Renal cortex interstitium (tissue), 15 donors: ENCODE measurements at places on chromosomes 2 and 18. TPM values are rescaled to one million over a fixed set of nuclear protein-coding genes. Genes with fewer than 3 reads are reported as not detected.

DNA sequence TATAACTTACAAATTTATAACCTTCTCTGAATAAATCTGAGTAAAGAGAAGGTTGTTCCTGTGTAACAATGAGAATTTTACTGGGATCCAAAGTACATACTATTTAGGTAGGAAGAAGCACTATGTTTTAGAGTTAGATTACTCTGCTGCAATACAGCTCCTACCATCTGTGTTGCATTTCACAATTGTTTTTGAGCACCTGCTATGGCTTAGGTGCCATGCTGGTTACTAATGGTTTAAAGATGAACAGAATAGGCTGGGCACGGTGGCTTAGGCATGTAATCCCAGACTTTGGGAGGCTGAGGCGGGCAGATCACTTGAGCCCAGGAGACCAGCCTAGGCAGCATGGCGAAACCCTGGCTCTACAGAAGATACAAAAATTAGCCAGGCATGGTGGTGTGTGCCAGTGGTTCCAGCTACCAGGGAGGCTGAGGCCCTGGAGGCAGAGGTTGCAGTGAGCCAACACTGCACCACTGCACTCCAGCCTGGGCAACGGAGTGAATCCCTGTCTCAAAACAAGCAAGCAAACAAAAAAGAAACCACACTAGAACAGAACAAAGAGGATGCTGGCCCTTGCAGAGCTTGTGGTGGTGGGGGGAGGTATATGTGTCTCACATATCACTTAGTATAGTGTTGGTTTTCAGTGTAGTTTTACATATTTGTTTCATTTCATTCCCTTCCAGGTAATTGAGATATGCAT, 56.7 kb downstream of the SPTBN1 start:
- no peak for DNase-seq

- DNase-seq, result no peak
Measured at GRCh38 chr2:35651688-35652323, 703.8 kb upstream of the CRIM1 start.

GRCh38 chr2:17093712-17094111, 424.5 kb downstream of the RAD51AP2 start:
- no peak for DNase-seq

The QPCT gene
- 14.3 TPM for polyA plus RNA-seq

DNA sequence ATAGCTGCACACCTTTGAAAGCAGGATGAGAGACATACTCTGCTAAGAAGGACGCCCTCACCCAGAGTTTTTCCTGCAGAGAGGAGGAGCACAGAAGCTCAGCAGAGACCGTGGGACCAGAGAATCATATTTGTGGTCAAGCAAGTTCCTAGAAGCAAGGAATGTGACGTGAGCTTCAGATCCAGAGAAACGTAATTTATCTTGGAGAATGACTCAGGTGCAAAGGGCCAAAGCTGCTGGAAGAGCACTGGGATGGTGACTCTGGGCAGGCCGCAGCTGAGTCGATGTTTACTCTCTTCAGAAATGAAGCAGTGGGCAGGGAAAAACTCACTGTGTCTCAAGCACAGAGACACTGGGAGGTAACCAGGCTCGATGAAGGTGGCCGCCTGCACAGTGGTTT, 50.1 kb upstream of the IGFBP2 start:
- no peak for DNase-seq

The ANKRD23 gene
- polyA plus RNA-seq, result 4.2 TPM

The SLC30A3 gene
- polyA plus RNA-seq, result 9.2 TPM

GRCh38 chr2:192122946-192123345, 71.8 kb downstream of the TMEFF2 start:
- DNase-seq, result no peak

DNA sequence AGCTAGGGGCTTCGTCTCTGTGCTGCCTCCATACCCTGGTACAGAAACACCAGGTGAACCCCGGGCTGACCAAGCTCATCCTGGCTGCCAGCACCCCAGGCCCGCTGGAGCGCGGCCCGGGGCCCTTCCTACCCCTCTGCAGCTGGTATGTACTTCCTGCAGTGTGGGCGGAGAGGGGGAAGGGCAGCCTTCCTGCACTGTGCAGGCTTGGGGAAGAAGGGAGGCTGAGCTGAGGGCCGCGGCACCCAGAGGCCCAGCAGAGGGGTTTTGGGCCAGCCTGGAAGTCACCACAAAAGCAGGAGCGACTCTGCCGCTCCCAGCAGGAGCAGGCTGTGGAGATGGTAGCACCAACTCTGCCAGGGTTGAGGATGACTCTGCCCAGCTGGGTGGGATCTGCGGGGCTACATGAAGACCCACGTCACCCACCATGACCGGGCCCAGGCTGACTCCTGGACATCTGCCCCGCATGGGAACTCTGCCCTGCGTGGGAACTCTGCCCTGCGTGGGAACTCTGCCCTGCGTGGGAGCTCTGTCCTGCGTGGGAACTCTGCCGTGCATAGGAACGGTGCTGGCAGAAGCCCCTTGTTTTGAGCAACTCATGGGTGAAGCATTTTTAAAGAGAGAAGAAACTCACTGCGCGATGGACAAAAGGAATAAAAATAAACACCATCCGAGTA, 273.3 kb downstream of the NDUFA10 start:
- DNase-seq, result no peak

DNA sequence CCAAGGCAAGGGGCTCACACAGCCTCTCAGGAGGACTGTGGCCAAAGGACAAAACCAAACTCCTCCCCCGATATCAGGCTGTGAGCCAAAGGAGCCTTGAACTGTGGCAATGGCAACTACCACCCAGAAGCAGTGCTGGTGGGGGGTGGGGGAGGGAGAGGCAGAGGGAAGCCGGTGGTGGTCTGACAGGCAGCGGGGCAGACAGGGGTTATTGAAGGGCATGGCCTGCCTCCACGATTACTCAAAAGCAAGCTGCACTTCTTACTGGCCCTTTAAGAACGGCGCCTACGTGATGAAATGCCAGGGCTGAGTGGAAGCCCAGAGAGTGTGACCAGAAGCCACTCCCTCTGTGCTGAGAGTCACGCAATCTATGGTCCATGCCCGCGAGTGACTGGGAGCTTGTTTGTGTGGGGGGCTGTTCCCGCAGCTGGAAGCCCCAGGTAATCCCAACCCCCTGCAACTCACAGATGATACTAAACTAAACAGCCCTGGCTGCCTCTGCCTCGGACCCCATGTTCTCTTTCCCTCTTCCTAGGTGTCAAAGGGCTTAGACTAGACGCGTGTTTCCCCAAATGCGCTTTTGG, 128.2 kb upstream of the CXCR4 start:
- DNase-seq, result no peak

The IL18RAP gene
- polyA plus RNA-seq, result 0.23 TPM

GRCh38 chr2:181104512-181105115, 124.2 kb downstream of the UBE2E3 start:
- peak; percentile 62 for DNase-seq

DNA sequence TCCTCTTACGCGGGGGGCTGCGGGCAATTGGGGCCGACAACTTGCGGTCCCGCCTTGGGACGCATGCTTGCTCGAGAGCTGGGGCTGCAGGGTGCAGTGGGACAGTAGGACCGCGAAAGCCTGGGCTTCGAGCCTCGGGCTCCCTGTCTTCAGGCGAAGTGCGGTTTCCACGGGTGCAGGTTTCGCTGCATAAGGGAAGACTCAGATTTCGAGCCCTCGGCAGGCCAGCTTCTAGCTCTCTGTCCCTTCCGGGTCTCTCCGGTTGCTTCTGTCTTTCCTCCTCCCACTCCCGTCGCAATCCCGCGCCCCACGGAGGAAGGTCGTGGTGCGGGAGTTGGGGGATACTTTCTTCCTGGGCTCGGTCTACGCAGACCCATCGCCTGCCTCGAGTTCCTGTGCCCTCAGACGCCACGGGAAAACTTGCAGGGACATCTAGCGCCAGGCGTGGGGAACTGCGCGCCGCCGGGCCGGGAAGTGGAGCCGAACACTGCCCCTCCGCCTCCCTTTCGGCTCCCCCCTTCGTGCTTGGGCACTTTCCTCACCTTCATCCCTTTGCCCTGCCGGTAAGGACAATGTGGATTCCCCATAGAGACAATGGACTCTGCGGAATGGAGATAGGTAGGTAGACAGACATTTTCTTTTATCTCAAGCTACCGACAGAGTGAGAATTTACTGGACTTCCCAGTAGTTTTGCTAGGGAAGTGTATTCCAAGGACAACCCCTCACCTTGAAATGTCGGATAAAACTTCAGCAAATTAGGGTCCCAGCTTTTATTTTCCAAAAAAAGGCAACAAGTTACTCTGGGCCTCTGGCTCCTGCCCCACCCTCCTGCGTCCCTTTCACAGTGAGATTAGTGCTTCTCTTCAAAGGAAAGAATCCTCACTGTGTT, 4.2 kb upstream of the HOXD13 start:
- DNase-seq, result no peak

The RNF181 gene
- polyA plus RNA-seq, result 140 TPM

The CCBE1 gene
- 32.8 TPM for polyA plus RNA-seq

DNA sequence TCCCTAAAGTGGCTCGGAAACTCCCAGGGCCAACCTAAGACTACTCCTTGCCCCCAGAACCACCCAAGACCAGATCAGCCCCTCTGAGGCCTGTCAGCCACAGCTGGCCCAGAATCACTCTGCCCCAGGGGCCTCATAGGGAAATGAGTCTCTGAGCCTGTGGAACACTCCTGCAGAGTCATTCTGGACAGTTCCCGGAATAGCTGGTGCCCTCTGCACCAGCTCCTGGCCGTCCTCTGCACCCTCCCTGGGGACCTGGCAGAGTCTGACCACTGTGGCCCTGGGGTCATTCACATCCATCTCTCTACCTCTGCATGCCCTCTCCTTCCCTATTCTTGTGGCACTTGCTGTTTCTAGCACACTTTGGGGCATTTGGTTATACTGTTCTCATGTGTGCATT, 14.6 kb upstream of the TMEM214 start:
- no peak for DNase-seq

GRCh38 chr2:200655918-200656580, 70.2 kb downstream of the AOX1 start:
- DNase-seq, result no peak

The PPP1R1C gene
- polyA plus RNA-seq, result 3.1 TPM

GRCh38 chr2:84452624-84453023, 6.5 kb downstream of the SUCLG1 start:
- DNase-seq, result no peak

DNA sequence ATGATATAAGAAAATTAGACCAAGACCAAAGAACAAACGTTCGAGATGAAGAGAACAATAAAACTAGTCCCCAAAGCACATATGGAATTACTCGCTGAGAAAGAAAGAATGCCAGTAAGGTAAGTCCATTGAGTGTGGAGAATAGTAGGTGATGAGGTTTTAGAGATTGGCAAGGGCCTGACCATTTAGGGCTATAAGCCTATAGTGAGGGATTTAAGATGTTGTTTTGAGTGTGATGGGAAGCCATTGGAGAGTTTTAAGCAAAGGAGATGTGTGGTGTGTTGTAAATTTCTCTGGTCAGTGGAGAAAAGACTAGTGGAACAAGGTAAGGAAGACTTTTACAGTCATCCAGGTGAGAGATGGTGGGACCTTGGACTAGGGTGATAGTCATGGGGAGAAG, 151.1 kb downstream of the MCFD2 start:
- no peak for DNase-seq

The SERPINB8 gene
- polyA plus RNA-seq, result 4.0 TPM

DNA sequence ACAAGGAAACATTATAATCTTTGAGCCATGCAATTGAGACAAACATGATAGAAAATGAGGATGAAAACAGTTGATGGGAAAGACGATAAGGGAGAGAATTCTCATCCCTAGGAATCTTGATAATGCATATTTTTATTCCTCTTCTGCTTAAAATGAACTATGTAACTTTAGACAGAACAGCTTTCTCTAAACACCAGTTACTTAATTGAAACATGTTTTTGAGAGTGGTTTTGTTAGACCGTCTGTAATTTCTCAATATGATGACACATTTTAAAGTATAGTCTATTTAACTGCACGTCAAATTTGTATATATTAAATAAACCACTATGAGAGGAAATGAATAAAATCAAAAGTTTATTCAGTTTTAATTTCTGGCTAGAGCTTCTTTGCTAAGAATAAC, 1453.9 kb upstream of the NXPH2 start:
- DNase-seq, result no peak

The CPLX4 gene
- 0.23 TPM for polyA plus RNA-seq

The GNLY gene
- polyA plus RNA-seq, result 0.13 TPM

- DNase-seq, result no peak
Measured at GRCh38 chr18:13398631-13399030, 180.1 kb downstream of the LDLRAD4 start.

The PLGLB2 gene
- polyA plus RNA-seq, result 3.2 TPM

- DNase-seq, result peak; percentile 92
Measured at GRCh38 chr2:180006781-180007579, at the start of gene CWC22. TSS of gene CWC22 (minus strand) at chr2:180007297. CDS start at chr2:179993341, 13,956 bp downstream.

The INPP5D gene
- 6.9 TPM for polyA plus RNA-seq

The EDAR gene
- polyA plus RNA-seq, result 4.0 TPM

DNA sequence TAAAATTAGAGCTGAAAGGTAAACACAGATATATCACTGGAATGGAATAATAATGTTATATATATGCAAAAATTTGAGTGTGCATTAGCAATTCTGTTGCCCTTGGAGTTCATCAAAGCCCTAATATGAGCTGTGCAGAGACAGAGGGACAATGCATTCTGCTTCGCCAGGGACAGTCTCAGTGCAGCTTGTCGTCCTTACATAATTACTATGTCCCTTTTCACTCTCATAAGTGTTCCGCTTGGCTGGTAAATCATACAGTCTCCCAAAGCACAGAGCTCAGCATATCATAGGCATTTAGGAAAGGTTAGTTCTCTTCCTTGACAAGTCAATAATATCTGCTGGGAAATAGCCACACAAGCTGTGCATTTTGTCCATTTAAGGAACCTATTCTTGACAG, 30.7 kb downstream of the MAPK4 start:
- no peak for DNase-seq

The MAL gene
- polyA plus RNA-seq, result 279 TPM

The HOXD12 gene
- 0.76 TPM for polyA plus RNA-seq

DNA sequence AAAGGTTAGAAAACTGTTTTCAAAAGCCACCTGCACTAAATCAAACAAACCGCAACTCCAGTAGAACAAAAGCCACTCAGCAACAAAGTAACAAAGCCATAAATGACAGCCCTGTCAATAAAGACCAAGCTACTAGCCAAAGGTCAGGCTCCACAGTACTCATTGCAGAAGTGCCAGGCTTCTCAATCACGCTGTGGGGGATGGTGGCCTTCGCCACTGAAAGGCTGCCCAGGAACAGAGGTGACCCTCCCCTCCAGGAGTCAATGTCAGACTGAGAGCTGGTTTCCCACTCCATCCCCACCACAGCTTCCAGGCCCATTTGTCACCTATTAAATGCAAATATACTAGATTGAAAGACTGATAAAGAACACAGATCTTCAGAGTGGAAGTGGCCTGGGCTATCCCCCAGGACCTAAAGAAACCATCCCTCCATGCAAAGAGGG, 5.9 kb downstream of the ATP8B1 start:
- no peak for DNase-seq
